B cell (primary cell): ENCODE measurements at places on chromosomes 12 and 14.

GRCh38 chr12:57815177-57816000 lies 3.1 kb downstream of the AVIL start:
- DNase-seq = no peak

GRCh38 chr12:29054858-29055663 lies 94.0 kb upstream of the FAR2 start:
- DNase-seq = no peak

GRCh38 chr14:95355422-95355821 lies 35.7 kb upstream of the CLMN start:
- DNase-seq = no peak

GRCh38 chr12:81798294-81798693 lies 39.1 kb upstream of the PPFIA2 start:
- no peak for DNase-seq

- no peak for DNase-seq
Measured at GRCh38 chr12:92010853-92011701, 134.6 kb downstream of the BTG1 start.

- no peak for DNase-seq
Measured at GRCh38 chr14:89422181-89422951, 5.3 kb upstream of the FOXN3 start.
